ENCODE measurements at places on chromosomes 4 and X.
A peak's percentile ranks its signal among the peaks of the same experiment; 100 is the strongest.

- DNase-seq, result no peak
These were observed 130.5 kb downstream of the PTTG2 start for GRCh38 chr4:38090455-38091246.

DNA sequence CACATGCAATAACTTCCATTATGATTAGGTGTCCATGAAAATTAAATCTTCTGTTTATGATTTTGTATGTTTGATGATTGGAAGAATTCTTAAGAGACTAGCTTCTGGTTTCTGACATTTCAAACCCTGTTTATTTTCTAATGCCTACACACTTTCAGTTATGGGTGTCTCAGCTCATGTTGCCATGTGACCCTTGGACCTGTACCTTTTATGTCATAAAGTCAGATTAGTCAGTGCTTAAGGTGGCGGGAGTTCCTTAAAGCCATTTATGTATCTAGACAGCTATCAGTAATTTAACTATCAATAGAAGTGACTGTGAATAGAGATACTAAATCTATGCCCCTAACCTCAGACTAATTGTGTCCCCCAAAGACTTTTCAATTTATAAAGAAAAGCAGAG, 155.6 kb downstream of the GBA3 start:
- no peak for DNase-seq

- DNase-seq, result no peak
These were observed 16.9 kb upstream of the XPNPEP2 start for GRCh38 chrX:129721870-129722269.

GRCh38 chrX:133776072-133776471, 209.3 kb downstream of the GPC3 start:
- DNase-seq, result no peak

DNA sequence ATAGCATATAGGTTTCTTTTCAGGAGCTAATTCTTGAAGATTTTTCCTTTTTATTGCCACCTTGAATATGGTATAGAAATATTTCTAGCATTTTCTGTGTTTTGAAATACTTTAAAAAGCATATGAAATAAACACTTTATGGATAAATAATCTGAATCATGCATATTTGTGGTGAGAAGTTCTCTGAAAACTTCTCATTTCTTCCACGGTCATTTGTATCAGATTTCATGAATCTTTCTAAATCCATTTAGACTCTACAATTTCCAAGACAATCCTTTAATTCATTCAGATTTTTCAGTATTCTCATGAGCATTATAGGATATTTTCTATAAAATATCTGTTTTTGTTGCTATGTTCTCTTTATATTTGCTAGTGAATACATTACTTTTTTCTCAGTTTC, 16.2 kb upstream of the CA5B start:
- DNase-seq, result no peak

DNA sequence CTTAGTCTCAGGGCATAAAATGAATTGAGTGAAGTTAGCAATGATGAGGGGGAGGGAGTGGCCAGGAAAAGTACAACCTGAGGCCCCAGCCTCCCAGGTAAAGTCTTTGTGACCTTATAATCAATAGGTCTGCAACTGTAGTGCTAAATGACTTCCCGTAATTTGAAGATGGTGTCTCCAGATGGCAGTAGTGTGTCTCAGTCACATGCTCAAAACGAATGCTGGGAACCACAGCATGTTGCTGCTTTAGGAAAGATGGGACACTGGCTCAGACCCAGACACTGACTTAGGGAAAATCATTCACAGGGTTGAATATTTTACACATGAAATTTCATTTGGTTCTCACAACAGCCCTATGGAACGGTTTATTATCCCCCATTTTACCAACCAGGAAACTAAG, 10.3 kb downstream of the SRPX2 start:
- DNase-seq, result peak; percentile 67
